ENCODE measurements at places on chromosomes 6 and 20.

- DNase-seq = peak; percentile 81
Observed at GRCh38 chr20:41408986-41409385, 42.4 kb upstream of the EMILIN3 start.

DNA sequence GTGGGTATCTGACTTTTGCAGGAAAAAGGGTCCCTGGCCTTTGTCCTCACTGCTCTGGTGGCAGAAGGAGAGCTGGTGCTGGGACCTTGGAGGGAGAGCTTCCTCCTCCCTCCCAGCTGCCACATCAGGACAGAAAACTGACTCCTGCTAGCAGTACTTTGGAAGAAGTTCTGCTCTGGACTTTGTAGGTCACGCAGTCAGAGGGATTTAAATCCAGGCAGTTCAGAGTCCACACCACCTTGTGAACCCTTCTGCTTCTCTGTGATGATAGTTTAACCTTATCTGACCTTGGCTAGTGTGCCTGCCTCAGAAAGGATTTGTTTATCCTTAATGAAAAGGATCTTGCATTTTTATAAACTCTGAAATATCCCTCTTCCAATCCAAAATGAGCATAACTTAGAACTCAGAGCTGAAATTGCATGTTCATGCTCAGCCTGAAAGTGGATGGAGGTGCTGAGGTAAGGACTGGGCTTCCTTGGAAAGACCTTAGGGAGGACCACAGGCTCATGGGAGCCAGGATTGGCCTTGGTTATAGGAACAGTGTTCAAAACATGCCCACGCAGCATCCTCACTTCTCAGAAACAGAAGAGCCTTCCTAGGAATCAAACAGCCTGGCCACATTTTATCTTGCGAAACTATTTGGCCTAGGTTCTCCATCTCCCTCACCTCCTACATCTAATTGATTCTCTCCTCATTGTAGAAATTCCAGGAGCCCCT is 123.9 kb upstream of the SASH1 start:
- no peak for DNase-seq

DNA sequence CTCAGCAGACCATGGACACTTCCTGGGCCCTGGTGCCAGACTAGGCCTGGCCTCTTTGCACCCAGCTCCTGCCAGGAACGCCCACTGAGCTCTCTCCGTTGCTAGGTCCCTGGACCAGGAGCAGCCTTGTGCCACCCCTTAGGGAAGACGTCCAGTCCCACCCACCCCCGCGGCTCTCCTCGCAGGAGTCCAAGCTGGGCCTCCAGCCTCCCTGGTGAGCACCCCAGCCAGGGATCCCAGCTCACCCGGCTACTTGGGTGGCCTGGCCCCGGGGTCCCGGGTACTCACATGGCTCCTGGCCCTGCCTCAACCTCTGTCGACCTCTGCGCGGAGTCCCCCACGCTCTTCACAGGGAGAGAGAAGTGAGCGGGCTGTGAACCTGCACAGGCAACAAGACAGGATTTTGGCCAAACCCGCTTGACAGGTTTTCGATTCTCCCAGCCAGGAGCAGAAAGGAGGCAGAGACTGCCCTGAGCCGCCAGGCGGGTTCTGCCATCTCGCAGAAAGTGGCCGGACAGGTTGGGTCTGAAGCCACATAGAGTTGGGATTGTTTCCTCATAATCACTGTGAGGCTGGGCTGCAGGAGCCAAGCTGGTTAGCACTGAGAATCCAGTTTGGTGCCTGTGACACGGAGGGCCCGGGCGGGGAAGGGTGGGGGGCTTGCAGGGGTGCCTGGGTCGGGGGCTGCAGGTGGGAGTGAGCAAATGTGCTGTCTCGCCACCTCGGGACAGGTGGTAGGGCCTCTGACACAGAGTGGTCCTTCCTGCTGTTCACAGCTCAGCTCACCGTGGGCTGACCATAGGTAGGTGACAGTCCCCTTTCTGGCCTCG is at the start of gene RBBP8NL:
Gene RBBP8NL, minus strand, starts transcription at position 368 of the 830 bp plus-strand sequence. CDS start 7,892 bp downstream, outside the sequence.
- no peak for DNase-seq

DNA sequence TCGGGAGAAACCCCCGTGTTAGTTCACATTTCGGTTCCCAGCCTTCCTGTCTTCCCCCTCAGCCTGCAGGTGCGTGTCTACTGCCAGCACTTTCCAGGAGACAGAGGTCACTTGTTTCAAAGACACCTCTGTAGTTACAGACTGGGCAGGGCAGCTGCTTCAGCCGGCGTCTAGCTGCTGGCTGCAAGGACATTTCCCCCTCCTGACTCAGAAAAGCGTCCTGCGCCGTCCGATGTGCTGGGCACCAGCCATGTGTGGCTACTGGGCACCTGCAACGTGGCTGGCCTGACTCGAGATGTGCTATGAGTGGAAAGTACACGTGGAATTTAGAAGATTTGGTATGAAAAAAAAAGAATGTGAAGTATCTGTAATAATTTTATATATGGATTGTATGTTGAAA is 37.6 kb downstream of the RRBP1 start:
- DNase-seq = no peak

DNA sequence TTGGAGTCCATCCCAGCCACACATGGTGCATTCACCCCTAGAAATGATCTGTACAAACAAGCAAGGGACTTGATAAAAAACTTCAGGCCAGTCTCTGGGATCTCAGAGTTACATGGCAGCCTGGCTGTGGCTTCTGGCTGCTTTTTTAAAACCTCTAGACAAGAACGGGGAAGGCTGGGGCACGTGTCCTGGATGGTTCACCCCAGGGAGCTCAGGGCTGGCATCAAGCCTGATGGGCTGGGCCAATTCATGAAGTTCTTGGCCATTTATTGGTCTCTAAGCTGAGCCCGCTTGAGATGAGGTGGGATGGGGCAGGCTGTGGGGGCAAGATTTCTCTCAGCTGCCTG is 10.4 kb upstream of the ZFAND3 start:
- DNase-seq = no peak

DNA sequence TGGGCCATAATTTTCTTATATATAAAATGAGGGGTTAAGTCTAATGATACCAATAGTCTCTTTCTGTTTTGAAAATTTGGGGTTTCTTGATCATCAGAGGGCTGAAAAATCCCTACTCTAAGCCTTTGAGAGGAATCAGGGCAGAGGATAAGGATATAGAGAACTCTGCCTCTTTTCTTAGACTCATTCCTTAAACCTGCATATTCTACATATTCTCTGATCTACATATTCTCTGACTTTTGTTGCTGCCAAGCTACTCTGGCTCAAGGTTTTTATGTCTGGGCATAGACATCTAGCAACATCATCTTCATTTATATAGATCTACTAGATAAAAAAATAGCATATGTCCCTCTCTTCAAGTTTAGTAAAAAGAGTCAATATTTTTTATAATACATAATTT is 71.2 kb downstream of the FLRT3 start:
- DNase-seq = no peak

- DNase-seq = no peak
Observed at GRCh38 chr6:1464781-1465370, 75.5 kb downstream of the FOXF2 start.

- DNase-seq = peak; percentile 60
Observed at GRCh38 chr20:33299111-33299603, 16.1 kb downstream of the BPIFB1 start.

- peak; percentile 16 for DNase-seq
Observed at GRCh38 chr6:170116636-170117035, 174.2 kb downstream of the DLL1 start.

DNA sequence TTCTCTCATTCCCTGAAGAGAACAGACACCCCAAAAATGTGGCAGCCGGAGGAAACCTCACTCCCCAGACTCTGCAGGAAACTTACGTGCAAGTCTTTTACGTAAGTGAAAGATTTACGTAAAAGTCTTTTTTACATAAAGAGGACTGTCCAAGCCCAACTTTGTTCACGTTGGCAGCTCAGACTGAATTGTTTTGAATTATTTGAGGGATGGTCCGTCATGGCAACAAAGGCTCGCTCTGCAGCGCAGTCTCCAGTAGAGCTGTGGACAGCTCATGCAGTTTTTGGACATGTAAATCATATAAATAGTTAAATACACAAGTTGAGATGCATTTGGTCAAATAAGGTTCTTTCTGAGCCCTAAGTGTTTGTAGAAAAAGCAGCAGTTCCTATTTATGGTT is 394.8 kb downstream of the QKI start:
- DNase-seq = no peak

- no peak for DNase-seq
Observed at GRCh38 chr6:131787766-131788712, 19.8 kb upstream of the ENPP1 start.

GRCh38 chr20:15851576-15852215 is 721.6 kb downstream of the KIF16B start:
- DNase-seq = no peak

- no peak for DNase-seq
Observed at GRCh38 chr6:9612489-9612888, 802.4 kb downstream of the TFAP2A start.

DNA sequence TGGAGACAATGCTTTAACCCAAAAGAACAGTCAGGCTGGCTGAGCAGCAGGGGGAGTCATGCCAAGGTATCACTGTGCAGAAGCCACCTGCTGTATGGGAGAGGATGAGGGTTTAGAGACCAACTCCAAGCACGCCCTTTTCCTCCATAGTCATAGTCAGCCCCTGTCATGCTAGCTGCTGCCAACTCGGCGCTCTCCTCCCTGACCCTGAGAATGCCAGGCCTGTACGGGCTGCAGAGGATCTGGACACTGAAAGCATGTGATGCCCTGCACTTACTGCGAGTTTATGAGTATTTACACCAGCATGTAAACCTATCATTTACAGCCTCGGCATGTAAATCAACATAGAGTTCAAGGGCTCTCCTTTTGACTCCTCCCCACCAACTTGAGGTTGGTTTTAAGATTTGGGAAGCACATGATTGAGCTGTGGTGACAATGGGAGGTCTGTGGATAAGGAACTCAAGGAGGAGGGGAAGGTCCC is 11.7 kb upstream of the SCUBE3 start:
- DNase-seq = peak; percentile 56

- DNase-seq = no peak
Observed at GRCh38 chr6:44275271-44275748, 5.1 kb downstream of the TMEM151B start.

GRCh38 chr20:42982218-42982617 is 207.5 kb downstream of the PTPRT start:
- DNase-seq = no peak

GRCh38 chr20:1371202-1371782 is 21.6 kb downstream of the FKBP1A start:
- DNase-seq = no peak

DNA sequence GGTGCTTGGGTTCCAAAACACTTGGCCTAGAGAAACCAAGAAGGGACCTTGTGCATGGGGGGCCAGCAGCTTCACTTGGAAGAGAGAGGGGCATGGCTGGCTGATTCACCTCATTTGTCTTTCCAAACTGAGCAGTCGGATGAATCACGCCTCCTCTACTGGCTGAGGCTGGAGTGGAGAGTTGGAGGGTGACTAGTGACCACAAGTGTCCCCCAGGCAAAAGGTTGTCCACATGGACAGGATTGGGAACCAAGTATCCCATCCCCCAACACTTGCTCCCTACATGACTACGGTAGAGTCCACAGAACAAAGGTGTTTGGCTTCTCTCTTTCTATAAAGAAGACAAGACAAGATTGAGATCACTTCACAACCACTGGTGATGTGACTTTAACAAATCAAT is 875.6 kb downstream of the QKI start:
- no peak for DNase-seq

- peak; percentile 67 for DNase-seq
Observed at GRCh38 chr6:10375391-10375969, 39.4 kb downstream of the TFAP2A start.

DNA sequence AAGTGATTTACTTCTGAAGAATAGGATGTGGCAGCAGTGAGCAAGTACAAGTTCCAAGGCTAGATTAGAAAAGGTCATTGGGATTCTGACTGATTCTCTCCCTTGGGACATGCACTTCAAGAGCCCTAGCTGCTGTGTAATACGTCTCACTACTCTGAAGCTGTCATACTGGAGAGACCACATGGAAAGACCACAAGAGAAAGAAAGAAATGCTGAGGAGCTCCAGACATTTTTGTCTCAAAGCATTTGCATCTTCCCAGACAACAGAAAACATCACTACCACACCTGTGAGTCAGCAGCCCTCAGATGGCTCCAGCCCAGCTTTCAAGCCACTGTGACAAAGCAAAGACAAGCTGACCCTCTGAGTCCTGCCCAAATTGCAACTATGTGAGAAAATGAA is 20.7 kb downstream of the TENT5A start:
- no peak for DNase-seq

- DNase-seq = no peak
Observed at GRCh38 chr6:24831771-24832716, 33.3 kb upstream of the ARMH2 start.

DNA sequence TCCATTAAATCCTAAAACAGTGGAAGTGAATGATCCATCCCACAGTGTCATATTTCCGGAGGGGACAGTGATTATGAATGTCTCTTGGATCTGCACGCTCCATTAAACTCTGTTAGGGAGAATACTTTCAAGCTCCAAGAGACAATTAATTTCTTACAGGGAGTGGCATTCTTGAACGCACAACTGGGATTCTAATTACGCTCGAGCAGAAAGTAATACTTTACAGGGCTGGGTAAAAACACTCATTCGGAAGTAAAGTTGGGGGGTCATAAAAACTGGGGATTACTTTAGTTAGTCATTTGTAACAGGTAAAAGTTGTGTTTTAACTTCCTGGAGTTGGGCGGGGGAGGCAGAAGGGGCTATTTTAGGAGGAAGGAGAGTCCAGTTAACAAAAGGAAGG is 151.8 kb downstream of the ZFP64 start:
- no peak for DNase-seq

GRCh38 chr6:1644516-1645060 is 34.9 kb downstream of the FOXC1 start:
- no peak for DNase-seq

- peak; percentile 94 for DNase-seq
Observed at GRCh38 chr6:11770546-11771466, 7.8 kb downstream of the ADTRP start.

DNA sequence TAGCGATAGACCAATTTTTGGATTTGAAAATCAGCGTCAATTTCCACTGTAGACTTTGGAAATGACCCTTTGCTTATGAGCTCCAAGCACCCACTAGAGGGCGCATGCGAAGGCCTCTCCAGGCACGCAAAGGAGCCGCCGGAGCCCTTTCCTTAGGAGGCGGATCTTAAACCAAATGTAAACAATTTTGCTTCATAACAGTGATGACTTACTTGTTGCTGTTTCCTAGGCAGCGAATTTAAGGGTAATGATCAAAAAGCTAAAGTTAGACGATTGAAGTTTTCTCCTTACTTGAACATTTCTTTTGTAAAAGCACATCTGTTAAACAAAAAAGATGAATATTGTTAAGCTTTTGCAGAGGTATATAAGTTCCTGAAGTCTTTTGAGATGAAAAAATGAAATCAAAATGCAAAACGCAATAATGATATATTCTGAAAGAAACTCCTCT is 29.2 kb upstream of the EXOC2 start:
- peak; percentile 72 for DNase-seq

GRCh38 chr20:31667315-31668285 is 29.9 kb downstream of the COX4I2 start:
- DNase-seq = no peak

GRCh38 chr20:35657271-35657670 is 7.4 kb downstream of the CPNE1 start:
- no peak for DNase-seq

GRCh38 chr6:40887792-40888340 is 151.2 kb downstream of the UNC5CL start:
- no peak for DNase-seq

Measured in SJSA1 (cell line).